Stimulated activated CD4-positive, alpha-beta T cell treated with anti-CD3 and anti-CD28 coated beads, TNF-alpha, amount 100 ng/mL, for 4 hours (primary cell): ENCODE measurements at places on chromosomes 6 and 20.

DNA sequence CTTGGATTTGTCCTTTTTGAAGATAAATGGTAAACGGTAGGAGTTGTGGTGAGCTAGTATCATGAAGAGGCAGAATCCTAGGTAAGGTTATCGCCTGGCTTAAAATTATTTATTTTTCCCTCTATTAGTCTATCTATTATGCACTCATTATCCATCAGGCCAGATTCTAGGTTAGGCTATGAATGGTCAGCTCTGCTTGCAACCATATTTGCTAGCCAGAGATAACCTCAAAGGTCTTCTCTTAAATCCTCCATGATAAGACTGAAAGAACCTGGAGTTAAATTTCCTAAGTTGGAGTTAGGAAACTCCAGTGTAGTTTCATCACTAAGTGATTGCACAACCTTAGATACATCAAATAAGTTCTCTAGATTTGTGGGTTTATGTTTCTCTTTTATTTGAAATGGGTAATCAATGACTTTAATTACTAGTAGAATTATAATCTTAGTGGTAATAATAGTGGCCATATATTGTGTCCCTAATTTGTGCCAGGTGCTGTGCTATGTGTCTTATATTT lies 302.1 kb upstream of the RUNX2 start:
- no peak for DNase-seq

- DNase-seq, result no peak
Observed at GRCh38 chr6:93087606-93088005, 331.8 kb downstream of the EPHA7 start.

- DNase-seq, result no peak
Observed at GRCh38 chr6:168838037-168838399, 397.0 kb downstream of the SMOC2 start.

GRCh38 chr6:169216830-169217229 lies 36.8 kb downstream of the THBS2 start:
- DNase-seq, result no peak

DNA sequence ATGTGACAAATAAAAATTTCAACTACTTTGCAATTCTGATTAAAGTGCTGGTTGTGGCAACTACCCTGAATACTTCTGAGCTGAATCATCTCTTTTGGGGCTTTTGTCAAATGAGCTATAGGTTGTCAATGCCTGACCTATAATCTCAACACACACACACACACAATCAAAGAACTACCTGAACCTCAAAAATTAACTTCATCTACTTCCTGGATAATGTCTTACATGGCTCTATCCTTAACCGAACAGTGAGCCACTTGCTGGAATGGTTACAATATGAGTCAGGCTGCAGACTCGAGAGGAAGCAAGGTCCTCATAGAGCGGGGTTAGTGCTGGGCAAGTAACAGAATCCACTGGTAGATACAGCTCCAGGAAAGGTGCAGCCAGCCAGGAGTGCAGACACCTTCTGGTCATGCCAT lies 70.6 kb upstream of the DST start:
- no peak for DNase-seq

- no peak for DNase-seq
Observed at GRCh38 chr6:157952861-157953351, 28.8 kb upstream of the SYNJ2 start.

GRCh38 chr6:142210606-142211005 lies 63.5 kb downstream of the VTA1 start:
- DNase-seq, result no peak

DNA sequence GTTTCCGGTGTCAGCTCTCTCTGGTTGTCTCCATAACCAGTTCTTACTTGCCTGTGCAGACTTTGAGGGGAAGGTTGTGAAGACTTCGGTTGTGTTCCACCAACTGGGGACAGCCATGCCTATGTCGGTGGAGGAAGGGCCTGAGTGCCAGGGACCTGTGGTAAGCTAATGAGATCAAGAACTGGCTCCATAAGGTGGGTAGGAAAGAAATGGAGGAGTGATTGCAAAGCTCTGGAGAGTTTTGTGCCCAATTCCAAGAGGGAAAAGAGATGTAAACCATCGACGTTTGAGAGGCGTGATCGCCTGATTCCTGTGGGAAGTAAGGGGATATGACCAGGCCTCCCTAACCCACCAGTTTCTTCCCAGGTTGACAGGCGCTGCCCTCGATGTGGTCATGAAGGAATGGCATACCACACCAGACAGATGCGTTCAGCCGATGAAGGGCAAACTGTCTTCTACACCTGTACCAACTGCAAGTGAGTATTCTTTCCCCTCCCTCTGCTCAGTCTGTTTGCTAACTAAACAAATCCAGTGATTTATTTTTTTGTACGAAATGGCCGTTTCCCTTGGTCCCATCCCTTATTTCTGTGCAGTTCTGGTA lies 893 bp downstream of the POLR1H start:
- no peak for DNase-seq

GRCh38 chr6:133166766-133167165 lies 74.4 kb upstream of the EYA4 start:
- DNase-seq, result no peak

- no peak for DNase-seq
Observed at GRCh38 chr6:77361018-77361417, 102.3 kb downstream of the HTR1B start.

- no peak for DNase-seq
Observed at GRCh38 chr20:34604980-34605788, 46.7 kb downstream of the MAP1LC3A start.

- no peak for DNase-seq
Observed at GRCh38 chr20:18048176-18048575, 9.5 kb downstream of the OVOL2 start.
